Stimulated activated CD8-positive, alpha-beta memory T cell treated with anti-CD3 and anti-CD28 coated beads, Interleukin-7, amount 100 ng/mL, for 48 hours (primary cell): ENCODE measurements at places on chromosomes 7 and 10.

GRCh38 chr10:101447477-101447876 is 93.5 kb downstream of the BTRC start:
- DNase-seq: no peak

DNA sequence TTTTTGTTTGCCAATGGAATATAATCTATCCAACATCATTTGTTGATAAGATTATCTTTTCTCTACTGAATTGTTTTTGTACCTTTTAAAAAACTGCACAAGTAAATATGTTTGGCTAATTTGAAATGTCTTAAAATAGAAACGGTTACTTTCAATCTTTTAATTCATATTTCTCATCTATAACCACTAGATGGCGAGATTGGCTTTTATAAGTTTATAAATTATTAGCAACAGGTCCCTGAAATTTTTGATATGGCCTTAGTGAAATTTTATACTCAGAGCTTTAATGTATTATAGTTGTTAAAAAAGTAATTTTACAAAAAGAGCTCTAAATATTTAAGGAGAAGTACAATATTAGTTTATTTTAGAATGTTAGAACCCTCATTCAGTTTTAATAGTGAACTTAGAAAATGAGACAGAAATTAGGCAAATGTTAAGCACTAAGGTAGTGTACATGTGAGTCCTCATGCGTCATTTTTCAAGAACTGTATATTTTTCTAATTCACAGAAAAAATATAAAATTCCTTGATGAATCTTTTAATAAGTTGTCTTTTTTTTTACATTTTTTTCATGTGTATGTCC is 592.5 kb downstream of the ARL4A start:
- DNase-seq: no peak

GRCh38 chr7:32943252-32944030 is 13.8 kb upstream of the FKBP9 start:
- DNase-seq: no peak

- no peak for DNase-seq
Observed at GRCh38 chr10:98655492-98655891, 208.8 kb upstream of the HPS1 start.

GRCh38 chr7:73906874-73907273 is 45.9 kb downstream of the TMEM270 start:
- DNase-seq: no peak

DNA sequence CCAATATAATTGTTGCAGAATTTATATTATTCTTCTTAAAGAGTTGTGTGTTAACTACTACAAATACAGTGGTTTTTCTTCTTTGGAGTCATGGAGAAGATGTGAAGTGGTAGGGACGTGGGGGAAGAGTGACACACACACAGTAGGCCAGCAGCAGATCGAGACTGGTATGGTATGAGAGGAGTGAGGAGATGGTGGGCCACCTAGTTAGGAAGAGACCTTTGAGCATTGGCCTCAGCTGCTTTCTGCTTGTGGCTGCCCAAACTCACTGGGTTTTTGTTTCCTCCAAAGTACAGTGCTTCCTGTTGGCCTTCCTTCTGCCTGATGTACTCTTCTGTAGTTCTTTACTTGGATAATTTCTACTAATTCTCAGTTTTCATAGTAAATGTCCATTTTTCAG is 14.6 kb downstream of the VCL start:
- no peak for DNase-seq

DNA sequence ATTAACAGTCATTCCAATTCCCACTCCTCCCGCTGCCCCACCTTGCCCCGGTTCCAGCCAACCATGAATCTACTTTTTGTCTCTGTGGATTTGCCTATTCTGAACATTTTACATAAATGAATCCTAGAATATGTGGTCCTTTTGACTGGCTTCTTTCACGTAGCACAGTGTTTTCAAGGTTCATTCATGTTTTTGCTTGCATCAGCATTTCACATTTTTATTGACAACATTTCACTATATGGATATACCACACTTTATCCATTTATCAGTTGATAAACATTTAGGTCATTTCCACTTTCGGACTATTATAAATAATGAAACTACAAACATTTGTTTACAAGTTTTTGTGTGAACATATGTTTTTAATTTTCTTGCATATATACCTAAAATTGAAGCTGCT is 182.0 kb downstream of the ZNF248 start:
- no peak for DNase-seq

GRCh38 chr10:50260791-50261281 is 9.5 kb upstream of the ASAH2 start:
- no peak for DNase-seq

- DNase-seq: no peak
Observed at GRCh38 chr7:11410656-11411644, 421.0 kb downstream of the THSD7A start.

DNA sequence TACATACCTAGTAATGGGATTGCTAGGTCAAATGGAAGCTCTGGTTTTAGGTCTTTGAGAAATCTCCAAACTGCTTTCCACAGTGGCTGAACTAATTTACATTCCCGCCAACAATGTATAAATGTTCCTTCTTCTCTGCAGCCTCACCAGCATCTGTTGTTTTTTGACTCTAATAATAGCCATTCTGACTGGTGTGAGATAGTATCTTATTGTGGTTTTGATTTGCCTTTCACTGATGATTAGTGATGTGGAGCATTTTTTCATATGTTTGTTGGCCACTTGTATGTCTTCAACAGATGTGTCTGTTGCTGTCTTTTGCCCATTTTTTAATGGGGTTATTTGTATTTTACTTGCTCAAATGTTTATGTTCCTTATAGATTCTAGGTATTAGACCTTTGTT is 675.5 kb downstream of the SUGCT start:
- DNase-seq: no peak

DNA sequence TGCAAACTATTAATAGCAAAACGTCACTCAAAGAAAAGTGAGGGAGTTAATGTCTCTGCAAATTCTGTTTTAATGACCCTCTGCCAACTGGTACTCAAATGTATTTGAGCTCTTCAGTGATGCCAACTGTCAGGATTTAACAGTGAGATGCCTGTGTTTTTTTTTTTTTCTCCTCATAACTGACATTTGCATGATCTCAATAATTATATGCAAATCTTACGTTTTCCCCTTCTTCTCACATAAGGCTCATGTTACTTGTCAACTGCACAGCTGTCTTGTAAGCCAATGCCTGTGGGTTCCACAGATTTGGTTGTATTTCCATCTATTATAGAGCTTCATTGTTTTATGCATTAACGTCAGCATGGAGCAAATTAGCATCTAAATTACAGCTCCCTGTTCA is 38.2 kb downstream of the PPP1R3A start:
- DNase-seq: no peak

- no peak for DNase-seq
Observed at GRCh38 chr7:66542049-66542448, 86.6 kb upstream of the KCTD7 start.

GRCh38 chr10:6979371-6979770 is 399.3 kb upstream of the PRKCQ start:
- DNase-seq: no peak

GRCh38 chr10:91167406-91167805 is 53.1 kb upstream of the PCGF5 start:
- no peak for DNase-seq

- no peak for DNase-seq
Observed at GRCh38 chr7:151115121-151115835, 29.0 kb downstream of the AGAP3 start.

- DNase-seq: no peak
Observed at GRCh38 chr7:149296368-149296767, 34.4 kb downstream of the ZNF783 start.

DNA sequence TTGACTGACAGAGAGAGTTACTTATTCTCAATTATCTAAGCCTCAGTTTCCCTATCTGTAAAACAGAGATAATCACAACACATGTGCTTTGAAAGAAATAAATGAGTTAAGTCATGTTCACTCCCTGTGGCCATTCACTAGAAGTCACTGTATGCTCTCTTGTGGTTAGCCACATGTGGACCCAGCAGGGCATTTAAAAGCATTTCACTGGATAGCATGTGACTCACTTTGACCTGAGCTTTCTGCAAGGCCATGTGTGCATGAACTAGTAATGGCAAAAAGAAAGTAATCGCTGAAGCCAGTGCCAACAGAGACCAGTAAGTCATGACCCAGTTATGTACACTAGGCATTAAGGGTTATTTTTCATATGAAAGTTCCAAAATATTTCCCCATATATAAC is 557.0 kb upstream of the IGFBP3 start:
- no peak for DNase-seq

- DNase-seq: no peak
Observed at GRCh38 chr10:110695539-110695886, 51.4 kb downstream of the RBM20 start.

- no peak for DNase-seq
Observed at GRCh38 chr10:129494176-129494575, 27.1 kb downstream of the MGMT start.

DNA sequence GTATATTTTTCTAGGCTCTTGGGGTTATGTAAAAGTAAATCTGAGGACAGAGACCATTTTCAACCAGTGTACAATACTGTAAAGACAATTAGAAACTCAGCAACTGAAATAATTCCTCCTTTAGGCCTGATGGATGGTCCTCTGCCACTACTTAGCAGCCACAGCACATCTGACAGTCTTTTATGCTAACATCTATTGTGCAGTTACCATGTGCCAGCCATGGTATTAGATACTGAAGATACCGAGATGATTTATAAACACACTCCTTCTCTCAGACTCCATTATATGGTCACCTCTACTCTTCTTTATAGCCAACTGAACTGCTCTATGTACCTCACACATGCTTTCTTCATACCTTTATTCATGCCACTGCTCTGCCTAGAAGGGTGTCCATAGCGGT is 61.2 kb upstream of the CCNJ start:
- no peak for DNase-seq

DNA sequence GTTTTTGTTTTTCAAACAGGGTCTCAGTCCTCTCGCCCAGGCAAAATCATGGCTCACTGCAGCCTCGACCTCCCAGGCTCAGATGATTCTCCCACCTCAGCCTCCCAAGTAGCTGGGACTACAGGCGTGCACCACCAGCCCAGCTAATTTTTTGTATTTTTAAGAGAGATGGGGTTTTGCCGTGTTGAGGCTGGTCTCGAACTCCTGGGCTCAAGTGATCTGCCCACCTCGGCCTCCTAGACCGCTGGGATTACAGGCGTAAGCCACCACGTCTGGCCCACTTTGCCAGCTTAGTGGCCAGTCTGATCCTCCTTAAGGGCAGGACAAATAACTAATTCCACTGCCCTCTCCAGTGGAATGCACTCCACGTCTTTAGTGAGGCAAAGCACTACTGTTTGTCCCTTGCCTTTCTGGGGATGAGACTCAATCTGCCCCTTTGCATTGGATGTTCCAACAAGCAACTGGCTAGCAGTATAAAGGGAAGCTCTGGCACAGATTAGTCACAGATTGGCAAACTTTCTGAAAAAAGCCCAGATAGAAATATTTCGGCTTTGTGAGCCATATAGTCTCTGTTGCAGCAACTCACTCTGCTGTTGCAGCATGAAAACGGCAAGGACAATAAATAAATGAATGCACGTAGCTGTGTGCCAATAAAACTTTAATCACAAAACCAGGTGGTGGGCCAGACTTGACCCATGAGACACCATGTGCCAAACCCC is 143.8 kb upstream of the RHEB start:
- no peak for DNase-seq
